Heart right ventricle (tissue), 16 donors: ENCODE measurements at places on chromosomes 1 and 21. TPM values are rescaled to one million over a fixed set of nuclear protein-coding genes. Genes with fewer than 3 reads are reported as not detected.

DNA sequence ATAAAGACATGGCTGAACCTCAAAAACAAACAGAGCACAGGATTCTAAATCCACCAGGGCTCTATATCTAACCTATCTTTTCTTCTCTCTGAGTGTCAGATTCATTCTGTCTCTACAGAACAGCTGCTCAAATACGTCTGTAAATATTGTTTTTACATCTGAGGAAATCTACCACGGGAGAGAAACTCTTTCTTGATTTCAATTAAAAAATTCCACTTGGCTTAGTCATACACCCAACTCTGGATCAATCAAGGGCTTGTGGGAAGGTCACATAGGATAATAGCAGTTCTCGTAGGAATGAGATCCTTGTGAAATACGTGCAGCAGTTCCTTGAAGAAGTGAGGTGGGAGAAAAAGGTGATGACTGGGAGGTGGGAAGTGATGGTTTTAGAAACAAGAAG lies 1355.7 kb upstream of the ADGRL2 start:
- no peak for DNase-seq

CHML gene
- 1.7 TPM for polyA plus RNA-seq

- no peak for DNase-seq
These were observed 13.3 kb upstream of the SAMD11 start for GRCh38 chr1:910311-910880.

GRCh38 chr1:61111084-61112004 lies 29.0 kb downstream of the NFIA start:
- no peak for DNase-seq

- no peak for DNase-seq
These were observed 179.4 kb downstream of the LYPLAL1 start for GRCh38 chr1:219352961-219353651.

GRCh38 chr1:44460107-44460882 lies 55.2 kb downstream of the RNF220 start:
- DNase-seq = no peak

CHIA gene
- not detected for polyA plus RNA-seq

- no peak for DNase-seq
These were observed 81.4 kb downstream of the TRABD2B start for GRCh38 chr1:47915677-47916353.

GRCh38 chr1:27604579-27605299 lies 795 bp upstream of the AHDC1 start:
- DNase-seq = no peak

DNA sequence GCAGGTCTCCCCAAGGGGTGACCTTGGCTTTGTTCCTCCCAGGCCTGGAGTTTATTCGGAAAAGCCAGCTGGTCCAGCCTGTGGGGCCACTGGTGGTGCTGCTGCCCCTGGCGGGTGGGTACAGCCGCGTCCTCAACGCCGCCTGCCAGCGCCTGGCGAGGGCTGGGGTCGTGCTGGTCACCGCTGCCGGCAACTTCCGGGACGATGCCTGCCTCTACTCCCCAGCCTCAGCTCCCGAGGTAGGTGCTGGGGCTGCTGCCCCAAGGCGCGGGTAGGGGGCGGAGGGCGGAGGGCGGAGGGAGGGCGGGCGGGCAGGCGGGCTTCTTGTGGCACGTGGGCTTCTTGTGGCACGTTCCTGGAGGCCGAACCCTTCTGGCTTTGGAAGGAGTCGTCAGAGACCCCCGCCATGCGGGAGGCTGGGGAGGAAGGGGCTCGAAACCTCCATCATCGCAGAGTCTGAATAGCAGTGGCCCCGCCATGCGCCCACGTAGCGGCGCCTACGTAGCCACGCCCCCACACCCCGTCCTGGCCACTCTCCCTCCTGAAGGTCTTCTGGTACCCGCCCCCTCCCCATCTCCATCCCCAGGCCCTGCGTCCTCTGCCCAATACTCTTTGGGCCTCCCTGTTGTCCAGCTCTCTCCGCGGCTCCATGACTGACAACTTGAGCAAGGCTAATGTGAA lies 16.7 kb downstream of the PCSK9 start:
- DNase-seq = no peak

SYPL2 gene
- 15.0 TPM for polyA plus RNA-seq

NBPF10 gene
- polyA plus RNA-seq = 0.30 TPM

TMEM125 gene
- 0.16 TPM for polyA plus RNA-seq

GRCh38 chr1:89941110-89941766 lies 53.7 kb upstream of the ZNF326 start:
- no peak for DNase-seq

- no peak for DNase-seq
These were observed 458.9 kb downstream of the NCAM2 start for GRCh38 chr21:21457077-21457476.

OR2AK2 gene
- not detected for polyA plus RNA-seq

TCHH gene
- polyA plus RNA-seq = not detected

DNA sequence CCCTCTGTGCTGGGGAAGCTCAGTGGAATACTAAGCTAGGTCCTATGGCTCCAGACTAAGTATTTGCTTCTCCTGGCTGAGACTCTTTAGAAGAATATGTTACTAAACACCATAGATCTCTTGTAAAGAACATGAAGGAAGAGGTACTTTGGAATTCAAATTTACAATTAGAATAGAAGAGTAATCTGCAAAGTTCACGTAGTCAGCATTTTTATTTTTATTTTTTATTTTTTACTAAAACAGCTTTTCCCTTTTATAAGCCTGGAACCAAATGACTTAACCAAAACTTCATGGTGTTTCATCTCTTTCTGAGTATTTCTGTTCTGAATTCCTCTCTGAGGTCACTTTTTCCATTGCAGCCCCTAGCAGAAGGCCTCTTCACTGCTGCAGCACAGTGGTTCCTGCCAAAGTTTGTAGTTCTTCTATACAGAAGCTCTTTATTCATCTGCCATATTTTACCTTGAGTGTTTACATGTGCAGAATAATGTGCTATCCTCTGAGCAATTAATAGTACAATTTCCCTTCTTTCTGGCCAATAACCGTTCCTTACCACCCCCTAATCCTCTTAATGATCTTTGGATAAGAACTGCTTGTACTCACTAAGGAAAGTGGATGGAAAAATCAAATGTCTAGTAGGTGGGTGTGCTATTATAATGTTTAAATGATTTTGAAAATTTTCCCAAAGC lies 27.2 kb downstream of the TSEN15 start:
- DNase-seq = no peak

DNA sequence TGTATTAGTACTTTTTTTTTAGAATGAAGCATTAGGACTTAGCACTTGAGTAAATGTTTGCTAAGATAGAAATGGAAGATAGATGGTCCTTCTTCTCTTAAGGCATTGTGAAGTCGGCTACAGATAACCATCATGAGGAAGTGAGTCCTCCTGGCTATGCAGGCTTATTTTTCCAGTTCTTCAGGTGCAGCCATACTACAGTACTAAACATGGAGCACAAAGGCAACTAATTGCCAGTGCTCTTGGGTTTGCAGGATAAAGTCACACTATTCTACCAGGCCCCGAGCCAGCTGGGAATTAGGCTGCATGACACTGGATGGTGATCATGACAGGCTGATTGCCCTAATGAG lies 197.3 kb upstream of the SGIP1 start:
- DNase-seq = no peak

S100A16 gene
- 98.6 TPM for polyA plus RNA-seq

GRCh38 chr1:117231748-117232373 lies 21.1 kb upstream of the VTCN1 start:
- DNase-seq = no peak

GRCh38 chr1:247531937-247532336 lies 4.3 kb downstream of the OR2C3 start:
- no peak for DNase-seq

DNA sequence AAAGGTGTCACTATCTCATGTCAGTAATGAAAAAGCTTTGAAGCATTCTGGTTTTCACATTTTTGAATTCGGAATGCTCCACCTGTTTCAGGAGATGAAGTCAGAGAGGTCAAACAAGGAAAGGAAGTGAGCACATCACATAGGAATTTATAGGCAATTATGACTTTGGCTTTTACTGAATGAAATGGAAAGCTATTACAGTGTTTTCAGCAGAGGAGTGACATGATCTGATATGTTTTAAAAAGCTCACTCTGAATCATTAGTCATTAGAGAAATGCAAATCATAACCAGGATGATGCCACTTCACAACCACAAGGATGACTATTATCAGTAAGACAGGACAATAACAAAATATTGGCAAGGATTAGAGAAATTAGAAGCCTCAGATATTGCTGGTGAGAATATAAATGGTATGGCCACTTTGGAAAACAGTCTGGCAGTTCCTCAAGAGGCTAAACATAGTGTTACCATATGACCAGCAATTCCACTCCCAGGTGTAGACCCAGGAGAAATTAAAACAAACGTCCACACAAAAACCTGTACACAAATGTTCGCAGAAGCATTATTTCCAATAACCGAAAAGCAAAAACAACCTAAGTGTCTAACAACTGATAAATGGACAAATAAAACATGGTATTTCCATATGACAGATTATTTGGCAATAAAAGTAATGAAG lies 7.5 kb downstream of the TAF1A start:
- DNase-seq = no peak

GRCh38 chr1:216599851-216600250 lies 123.4 kb downstream of the ESRRG start:
- no peak for DNase-seq

PDE4B gene
- polyA plus RNA-seq = 13.5 TPM

HSD3B2 gene
- 0.04 TPM for polyA plus RNA-seq

DNA sequence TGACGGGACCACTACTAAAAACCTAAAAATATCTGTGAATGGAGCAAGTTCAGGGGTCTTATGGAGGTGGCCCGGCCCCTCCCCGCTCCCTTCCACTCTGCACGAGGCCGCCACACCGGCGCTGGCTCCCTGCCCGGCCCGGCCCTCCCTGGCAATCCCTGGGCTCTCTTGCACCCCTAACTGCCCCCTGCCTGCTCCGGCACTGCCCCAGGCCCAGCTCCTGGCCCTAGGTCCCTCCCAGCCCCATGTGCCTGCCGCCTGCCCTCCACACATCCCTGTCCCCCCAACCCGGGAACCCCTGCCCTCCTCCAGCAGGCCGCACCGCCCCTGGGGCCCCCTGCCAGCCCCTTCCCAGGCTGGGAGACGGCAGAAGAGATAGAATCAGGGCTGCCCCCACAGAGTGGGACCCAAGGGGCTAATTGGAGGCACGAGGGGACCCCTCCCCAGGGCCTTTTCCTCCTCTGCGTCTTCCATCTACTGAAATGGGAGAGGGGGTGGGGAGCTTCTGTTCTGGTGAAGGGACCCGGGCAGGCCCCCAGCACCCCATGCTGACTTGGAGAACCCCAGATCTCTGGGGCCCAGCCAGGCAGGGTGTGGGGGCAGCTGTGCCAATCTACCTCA lies 9.3 kb upstream of the CTRC start:
- no peak for DNase-seq

- no peak for DNase-seq
These were observed 32.3 kb downstream of the CCDC185 start for GRCh38 chr1:223425550-223425949.
